Activated CD4-positive, alpha-beta T cell treated with anti-CD3 and anti-CD28 coated beads, Interleukin-2, amount 50 U/mL, for 1 hour (primary cell): ENCODE measurements at places on chromosomes 11 and 22.

DNA sequence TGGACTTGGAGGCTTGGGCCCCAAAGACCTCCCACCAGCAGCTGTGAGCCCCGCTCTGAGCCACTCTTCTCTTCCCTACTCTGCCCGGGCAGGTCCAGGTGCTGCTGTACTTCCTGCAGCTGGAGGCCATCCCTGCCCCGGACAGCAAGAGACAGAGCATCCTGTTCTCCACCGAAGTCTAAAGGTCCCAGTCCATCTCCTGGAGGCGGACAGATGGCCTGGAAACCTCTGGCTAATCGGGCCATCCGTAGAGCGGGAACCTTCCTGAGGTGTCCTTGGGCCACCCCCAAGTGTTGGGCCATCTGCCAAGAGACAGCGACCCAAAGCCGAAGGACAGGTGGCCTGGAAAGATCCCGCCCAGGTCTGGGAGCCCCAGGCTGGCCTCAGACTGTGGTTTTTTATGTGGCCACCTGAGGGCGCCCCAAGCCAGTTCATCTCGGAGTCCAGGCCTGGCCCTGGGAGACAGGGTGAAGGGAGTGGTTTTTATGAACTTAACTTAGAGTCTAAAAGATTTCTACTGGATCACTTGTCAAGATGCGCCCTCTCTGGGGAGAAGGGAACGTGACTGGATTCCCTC, 135.1 kb downstream of the BCR start:
- peak; percentile 47 for DNase-seq

DNA sequence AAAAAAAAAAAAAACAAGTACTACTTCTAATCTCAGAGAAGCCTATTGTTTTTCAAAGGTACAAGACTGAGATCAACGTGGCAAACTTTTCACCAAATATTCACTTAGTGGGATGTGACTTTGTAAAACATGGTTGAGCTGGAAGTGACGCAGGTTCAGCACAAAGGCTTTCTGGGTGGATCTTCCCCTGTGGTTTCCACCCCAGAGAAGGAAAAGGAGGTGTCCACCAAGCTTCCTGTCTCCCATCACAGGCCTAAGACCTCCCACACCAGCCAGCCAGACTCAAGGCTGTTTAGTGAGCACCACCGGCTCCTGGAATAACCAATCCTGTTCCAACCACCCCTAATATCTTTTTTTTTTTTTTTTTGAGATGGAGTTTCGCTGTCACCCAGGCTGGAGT, 5.7 kb downstream of the TMEM184B start:
- peak; percentile 52 for DNase-seq

- DNase-seq, result no peak
Measured at GRCh38 chr22:46568102-46568809, 30.8 kb upstream of the CELSR1 start.

GRCh38 chr11:17378655-17379054, 9.8 kb downstream of the KCNJ11 start:
- DNase-seq, result no peak

DNA sequence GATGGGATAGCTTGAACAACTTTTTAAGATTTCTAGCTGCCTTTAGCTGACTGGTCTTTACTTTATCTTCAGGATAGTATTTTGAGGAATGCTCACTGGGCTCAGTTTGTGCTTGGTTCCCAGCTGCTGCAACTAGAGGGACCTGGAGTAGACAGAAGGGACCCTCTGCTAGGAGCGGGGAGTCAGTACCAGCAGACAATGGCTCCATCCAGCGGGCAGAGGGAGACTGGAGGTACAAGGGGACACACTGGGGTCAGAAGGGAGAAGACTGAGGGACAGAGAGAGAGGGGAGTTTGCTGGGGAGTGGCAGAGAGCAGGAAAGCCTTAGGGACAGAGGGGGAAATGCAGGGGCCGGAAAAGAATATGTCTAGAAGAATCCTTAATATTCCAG, 22.0 kb upstream of the ACER3 start:
- no peak for DNase-seq

DNA sequence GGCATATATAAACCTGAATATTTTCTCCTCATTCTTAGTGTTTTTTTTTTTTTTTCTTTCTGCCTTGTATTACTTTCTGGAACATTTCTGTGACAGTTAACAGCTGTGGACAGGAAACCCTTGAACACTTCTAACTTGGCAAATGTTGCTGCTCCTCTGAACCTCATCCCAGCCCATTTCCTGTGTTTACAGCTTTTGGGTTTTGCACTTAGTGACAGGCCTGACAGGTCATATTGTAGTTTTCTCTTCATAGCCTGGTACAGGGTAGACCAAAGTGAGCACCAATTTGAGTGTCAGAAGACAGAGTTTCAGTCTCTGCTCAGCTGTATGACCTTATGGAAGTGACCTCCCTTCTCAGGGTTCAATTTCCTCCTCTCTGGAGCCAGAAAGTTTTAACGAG, 91.6 kb downstream of the STIM1 start:
- peak; percentile 30 for DNase-seq
